ENCODE measurements at places on chromosomes 13 and 19.

DNA sequence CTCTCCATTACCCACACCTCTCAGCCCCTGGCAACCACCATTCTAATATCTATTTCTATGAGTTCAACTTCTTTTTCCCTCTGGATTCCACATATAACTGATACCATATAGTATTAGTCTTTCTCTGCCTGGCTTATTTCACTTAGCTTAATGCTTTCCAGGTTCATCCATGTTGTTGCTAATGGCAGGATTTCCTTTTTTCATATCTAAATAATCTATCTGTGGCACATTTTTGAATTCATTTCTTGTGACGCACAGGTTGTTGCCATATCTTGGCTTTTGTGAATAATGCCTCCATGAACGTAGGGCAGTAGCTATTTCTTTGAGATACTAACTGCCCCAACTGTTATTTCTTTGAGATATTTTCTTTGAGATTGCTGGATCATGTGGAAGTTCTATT is 235.6 kb downstream of the SPRY2 start:
- no peak for DNase-seq

GRCh38 chr13:31793246-31793645 is 53.9 kb downstream of the RXFP2 start:
- DNase-seq = no peak

GRCh38 chr19:46624958-46625661 is at the start of gene PTGIR:
PTGIR (minus strand) TSS chr19:46625089; CDS start chr19:46624225, 864 bp downstream.
- no peak for DNase-seq

DNA sequence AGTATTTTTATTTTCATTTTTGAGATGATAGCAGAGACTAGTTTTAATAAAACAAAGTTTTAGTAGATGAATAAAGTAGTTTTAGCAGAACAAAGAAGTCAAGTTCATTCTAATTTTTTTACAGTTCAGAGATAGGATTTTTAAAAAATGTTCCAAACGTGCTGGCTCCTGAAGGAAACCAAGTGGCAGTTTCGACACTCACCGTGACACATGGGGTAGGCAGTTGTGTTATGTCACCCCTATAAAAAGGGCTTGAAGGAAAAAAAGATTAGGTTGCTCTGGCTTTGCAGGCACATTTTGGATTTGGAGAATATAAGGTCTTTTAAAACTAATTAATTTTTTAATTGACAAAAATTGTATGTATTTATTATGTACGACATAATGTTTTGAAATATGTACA is 305.2 kb downstream of the NDFIP2 start:
- no peak for DNase-seq

GRCh38 chr19:48475369-48476068 is 6.3 kb downstream of the CYTH2 start:
- no peak for DNase-seq

GRCh38 chr19:21264416-21264815 is 64.8 kb downstream of the ZNF708 start:
- no peak for DNase-seq

DNA sequence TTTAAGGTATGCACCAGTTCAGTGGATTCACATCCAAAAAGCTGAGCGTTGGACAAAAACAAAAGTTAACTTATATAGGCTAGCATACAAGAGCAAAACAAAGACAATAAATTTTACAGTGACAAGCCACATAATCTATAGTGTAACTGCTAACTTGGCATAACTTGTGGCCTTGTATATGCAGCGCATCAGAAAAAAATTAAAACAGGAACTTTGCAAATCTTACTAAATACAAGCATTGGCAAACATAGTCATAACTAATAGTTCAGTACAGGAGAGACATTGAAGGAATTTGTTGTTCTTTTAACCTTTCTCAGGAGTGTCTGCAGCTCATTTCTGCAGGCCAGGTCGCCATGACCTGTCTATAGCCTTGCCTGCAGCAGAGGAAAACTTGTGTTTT is 54.6 kb downstream of the OR10H4 start:
- no peak for DNase-seq

DNA sequence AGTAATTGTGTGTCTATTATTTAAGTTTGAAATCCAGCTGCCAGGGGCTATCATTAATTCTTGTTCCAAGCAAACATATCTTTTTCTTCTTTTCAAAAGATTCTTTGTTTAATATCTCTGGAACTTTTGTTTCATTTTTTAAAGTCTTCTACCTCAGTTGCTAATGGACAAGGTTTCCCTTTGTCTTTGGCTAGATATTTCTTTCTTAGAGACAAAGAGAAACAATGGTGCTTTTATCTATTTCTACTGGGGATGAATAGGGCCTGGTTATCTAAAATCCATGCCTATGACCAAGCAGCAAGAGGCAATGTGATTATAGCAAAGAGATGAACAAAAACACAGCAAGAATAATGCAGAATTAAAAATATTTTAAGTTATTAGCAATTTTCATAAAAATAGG is 661.3 kb upstream of the KLF12 start:
- DNase-seq = no peak

- DNase-seq = no peak
These were observed 128.4 kb downstream of the CDK8 start for GRCh38 chr13:26382366-26382765.

DNA sequence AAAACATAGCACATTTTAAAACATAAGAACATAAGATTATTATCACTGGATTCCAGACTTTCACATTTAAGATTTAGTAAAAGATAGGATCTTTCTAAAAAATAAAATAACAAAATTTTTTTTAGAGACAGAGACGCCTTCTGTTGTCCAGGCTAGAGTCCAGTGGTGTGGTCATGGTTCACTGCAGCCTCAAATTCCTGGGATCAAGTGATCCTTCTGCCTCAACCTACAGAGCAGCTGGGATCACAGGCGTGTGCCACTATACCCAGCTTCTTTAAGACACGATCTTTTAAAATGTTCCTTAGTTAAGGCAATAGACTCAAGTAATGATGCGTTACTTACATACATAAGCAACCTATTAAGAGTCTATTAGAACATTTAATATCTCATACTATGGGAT is 32.7 kb downstream of the ALG5 start:
- DNase-seq = no peak

- no peak for DNase-seq
These were observed 1.2 kb downstream of the KLF12 start for GRCh38 chr13:74132776-74133656.

GRCh38 chr13:30830638-30830965 is 75.5 kb upstream of the MEDAG start:
- no peak for DNase-seq

GRCh38 chr19:51521357-51521756 is 10.1 kb downstream of the SIGLEC6 start:
- DNase-seq = no peak

GRCh38 chr13:43769529-43769928 is 17.2 kb downstream of the ENOX1 start:
- DNase-seq = peak; percentile 22

DNA sequence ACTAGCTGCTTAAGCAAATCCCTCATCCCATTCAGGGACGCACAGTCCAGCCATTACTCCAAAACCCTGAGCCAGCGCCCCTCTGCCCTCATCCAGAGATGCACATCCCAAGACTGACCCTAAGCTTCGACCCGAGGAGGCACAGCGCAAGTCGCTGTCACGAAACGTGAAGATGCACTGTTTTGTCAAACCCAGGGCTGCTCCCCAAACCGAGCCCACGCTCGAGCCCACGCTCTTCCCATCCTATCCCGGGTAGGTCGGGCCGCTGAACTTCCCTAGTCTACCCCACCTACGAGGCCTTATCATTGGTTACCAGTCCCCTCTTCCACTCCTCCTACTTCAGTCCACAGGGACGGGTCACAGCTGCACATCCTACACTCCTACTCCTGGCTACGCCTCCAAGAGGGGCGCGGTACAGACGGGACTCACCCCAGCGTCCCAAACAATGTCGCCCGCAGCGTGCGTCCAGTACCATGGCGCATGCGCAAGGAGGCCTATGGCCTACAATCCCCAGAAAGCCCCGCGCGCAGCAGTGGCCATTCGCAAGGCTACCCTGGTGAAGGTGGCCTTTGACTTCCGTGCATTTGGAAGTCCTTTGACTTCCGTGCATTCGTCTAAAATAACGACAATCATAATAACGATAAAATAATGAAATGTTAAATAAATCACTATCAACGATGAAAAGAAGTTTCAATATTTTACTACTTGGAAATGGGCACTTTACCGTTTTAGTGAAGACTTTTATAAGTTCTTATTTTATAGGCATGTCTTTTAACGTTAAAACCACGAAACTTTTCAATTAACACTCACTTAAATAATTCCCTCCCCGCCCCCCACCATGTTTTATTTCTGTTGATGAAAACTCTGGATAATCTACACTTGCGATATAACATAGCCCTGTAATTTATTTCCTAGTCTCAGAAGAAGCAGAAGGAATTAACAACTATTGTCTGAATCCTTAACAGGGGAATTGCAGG is at the start of gene ZNF285:
ZNF285 (minus strand) TSS at position 470 of the 977 bp plus-strand sequence. CDS start 4,395 bp downstream, outside the sequence.
- DNase-seq = no peak

DNA sequence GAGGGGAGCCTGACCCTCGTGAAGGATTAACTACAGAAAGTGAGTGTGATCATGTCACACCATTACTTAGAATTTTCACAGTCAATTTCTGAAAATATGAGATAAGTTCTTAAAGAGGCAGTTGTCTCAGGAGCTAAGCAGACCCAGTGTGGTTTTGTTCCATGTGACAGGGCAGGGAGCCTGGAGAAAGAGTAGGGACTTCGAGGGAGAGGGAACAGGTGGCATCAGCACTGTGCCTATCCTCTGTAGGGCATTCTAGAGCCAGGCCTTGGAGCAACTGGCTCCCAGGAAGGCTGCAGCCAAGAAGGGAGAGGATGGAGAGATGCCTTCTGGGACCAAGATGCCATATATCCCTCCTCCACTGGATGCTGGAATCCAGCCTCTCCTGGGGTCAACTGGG is 183.0 kb downstream of the TSHZ3 start:
- DNase-seq = no peak

- DNase-seq = no peak
These were observed 35.0 kb downstream of the FAM124A start for GRCh38 chr13:51257187-51257586.

- no peak for DNase-seq
These were observed 156.4 kb upstream of the RNF113B start for GRCh38 chr13:98333486-98333885.

DNA sequence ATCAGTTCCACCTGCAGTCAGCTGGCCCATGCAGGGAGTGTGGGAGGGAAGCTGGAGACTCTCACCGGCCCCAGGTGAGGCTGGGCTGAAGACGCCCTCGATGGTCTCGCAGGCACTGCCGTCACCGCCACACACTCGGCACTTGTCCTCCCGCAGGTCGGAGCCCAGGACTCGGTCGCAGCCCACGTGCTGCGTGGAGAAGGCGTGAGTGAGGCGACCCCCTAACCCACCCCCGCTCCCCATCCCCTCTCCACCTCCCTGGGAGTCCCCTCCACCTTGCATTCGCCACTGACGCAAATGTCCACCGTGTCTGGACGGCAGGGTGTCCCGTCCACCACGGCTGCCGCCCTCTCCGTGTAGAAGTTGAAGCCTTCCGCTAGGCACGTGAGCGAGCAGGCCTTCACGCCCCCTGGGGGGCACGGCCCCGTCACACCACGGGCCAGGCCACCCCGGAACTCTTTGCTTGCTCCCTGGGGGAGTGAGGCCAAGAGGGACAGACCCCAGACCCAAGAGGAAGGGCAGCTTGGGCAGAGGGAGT is 12.0 kb upstream of the MYO1F start:
- DNase-seq = no peak

DNA sequence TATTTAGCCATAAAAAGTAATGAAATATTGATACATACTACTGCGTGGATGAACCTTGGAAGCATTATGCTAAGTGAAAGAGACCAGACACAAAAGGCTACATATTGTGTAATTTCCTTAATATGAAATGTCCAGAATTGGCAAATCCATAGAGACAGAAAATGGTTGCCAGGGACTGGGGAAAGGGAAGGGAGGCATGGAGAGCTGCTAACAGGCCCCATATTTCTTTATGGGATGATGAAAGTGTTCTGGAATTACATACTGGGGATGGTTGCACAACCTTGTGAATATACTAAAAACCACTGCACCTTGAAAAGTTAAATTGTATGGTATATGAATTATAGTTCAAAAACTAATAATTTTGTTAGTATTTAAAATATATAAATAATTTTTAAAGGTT is 3.6 kb downstream of the IFT88 start:
- no peak for DNase-seq

- no peak for DNase-seq
These were observed 1195.0 kb downstream of the SLITRK5 start for GRCh38 chr13:88866195-88866594.

DNA sequence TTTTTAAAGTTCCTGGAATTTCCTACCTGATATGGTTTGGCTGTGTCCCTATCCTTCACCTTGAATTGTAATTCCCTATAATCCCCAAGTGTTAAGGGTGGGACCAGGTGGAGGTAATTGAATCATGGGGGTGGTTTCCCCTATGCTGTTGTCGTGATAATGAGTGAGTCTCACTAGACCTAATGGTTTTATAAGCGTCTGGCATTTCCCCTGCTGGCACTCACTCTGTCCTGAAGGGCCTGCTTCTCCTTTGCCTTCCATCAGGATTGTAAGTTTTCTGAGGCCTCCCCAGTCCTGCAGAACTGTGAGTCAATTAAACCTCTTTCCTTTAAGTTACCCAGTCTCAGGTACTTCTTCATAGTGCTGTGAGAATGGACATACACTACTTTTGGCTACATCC is 298.7 kb downstream of the HS6ST3 start:
- DNase-seq = no peak

GRCh38 chr13:49759503-49759902 is 33.0 kb downstream of the KPNA3 start:
- DNase-seq = no peak

GRCh38 chr13:82341116-82341515 is 1541.2 kb downstream of the SLITRK1 start:
- DNase-seq = no peak

- DNase-seq = no peak
These were observed 2526.0 kb downstream of the PCDH9 start for GRCh38 chr13:64704121-64704649.

Data from NCI-H187 (cell line).